ENCODE measurements at places on chromosomes 7 and 10.

- no peak for DNase-seq
Observed at GRCh38 chr10:69572159-69573055, 815 bp downstream of the NEUROG3 start.

GRCh38 chr7:47932466-47933037 lies 15.7 kb downstream of the PKD1L1 start:
- no peak for DNase-seq

GRCh38 chr7:23065974-23066373 lies 39.6 kb upstream of the KLHL7 start:
- no peak for DNase-seq

- DNase-seq = no peak
Observed at GRCh38 chr10:26335574-26336093, 102.5 kb upstream of the APBB1IP start.

DNA sequence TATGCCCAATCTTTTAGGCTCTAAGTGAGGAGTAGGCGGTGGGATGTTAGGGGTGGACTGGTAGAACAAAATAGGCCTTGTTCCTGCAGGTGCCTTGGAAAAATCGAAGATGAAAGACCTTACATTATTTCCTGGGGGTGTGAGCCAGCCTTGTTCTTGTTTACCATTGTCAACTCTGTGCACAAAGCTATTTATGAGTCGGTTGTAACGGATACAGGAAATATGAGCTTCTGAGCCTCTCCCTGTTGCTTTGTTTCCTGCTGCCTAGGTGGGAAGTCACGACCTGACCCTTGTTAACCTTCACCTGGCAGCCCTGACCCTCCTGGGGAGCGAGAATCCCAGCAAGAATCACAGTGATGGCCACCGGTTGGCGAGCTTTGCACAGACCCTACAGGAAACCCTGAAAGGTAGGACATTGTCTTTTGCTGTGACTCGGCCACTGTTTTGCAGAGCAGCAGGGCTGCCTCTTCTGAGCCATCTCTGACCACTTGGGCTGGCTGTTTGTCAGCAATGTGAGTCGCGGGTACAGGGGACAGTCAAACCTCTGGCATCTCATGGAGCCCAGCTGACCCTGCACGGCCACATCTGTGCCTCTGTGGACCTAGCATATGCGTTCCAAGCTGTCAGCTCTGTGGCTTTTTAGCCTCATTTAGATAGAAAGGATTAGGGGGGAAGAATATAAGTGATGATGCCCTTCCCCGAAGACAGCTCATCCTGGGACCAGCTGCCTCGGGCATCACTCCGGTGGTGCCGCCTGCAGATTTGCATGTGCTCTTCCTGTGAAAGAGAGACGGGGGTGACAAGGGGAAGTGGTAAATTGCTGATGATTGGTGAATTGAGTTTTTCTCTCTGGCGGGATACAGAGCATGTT lies 102.1 kb upstream of the ANLN start:
- no peak for DNase-seq

DNA sequence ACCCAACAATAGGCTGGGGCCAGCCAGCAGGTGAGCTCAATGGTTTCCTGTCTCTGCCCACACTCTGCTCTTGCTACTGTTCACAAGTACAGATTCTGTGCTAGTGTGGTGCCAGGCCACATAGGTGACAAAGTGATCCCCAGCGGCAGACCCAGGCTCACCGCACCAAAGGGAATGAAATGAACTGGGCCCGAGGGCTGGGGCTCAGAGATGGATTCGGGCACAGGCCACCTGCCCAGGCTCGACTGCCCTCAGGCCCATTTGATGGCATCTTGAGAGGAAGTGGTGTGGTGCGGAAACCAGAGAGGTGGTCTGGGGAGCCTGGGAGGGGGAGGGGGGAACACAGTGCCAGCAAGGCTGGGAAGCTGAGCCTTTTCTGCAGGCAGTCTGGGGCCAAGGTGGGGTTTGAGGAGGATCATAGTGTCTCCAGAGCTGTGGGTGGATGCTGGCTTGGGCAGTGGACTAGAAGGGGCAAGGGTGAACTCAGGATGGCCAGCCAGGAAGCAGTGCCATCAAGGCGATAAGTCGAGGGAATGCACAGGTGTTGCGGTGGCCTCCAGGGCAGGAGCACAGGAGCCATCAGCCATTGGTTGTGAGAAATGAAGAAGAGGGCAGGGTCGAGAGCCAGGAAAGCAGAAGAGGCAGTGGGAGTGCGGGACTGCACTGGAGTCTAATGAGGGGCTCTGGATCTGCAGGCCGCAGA lies 85.2 kb downstream of the ARHGAP22 start:
- no peak for DNase-seq

DNA sequence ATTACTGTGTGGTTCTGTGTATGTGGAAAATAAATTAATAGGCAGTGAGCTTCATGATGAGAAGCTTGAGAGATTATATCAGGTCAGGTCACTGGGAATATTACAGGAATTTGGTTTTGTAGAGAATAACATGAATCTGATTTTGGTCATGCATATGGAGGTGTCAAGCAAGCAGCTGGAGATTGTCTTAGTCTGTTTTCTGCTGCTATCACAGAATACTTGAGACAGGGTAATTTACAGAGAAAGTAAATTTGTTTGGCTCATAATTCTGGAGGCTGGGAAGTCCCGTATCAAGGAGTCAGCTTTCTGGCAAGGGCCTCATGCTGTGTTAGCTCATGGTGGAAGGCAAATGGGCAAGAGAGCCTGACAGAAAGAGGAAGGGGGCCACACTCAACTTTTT lies 120.7 kb upstream of the FAM3C start:
- DNase-seq = no peak

DNA sequence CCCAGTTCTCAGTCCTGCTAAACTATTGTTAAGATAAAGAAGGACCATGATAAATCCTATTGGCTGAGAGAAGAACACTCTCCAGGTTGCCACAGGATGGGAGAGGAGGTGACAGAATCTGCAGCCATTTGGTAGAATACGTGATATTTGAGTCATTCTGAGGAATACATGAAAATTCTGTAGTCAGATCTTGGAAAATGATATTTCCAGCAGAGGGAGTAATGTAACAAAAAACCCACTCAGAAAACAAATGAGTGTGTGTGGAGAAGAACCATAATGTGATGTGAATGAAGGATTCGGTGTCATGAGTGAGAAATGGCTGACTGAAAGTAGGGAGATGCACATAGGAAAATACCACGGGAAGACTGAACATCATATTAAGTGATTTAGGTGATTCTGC lies 128.5 kb upstream of the PFKP start:
- DNase-seq = no peak

GRCh38 chr7:91383053-91383904 lies 119.0 kb downstream of the FZD1 start:
- no peak for DNase-seq

- no peak for DNase-seq
Observed at GRCh38 chr10:119176166-119176565, 2.4 kb downstream of the PRDX3 start.

DNA sequence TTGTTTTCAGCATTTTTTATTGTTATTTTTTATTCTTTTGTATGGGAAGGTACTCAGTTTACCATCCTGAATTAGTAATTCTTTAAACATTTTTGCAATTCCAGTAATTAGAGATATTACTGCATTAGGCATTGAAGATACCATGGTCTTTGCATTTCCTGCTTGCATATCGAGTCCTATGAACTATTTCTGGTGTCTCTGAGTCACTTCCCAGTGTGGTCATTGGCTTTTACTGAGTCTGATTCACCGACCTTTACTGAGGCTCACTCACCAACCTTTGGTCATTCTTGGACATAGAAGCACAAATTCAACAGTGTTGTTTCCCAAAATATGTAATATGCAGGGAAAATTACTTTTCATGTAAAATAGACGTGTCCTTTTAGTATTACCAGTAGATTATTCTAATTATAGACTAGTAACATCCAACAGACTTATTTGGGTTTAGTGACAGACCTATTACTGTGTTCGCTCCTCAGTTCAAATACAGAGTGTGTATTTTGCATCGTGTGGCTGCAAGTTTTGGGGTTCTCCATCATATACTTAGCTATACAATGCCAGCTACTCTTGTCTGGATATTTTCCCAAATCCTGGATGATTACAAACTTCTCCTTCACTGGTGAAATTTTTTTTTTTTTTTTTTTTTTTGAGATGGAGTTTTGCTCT lies 180.7 kb upstream of the PRSS1 start:
- DNase-seq = no peak

GRCh38 chr10:122461367-122461728 lies at the start of gene HTRA1:
HTRA1 (plus strand) TSS chr10:122461553; CDS start chr10:122461653, 100 bp downstream.
- no peak for DNase-seq

GRCh38 chr7:141702047-141702567 lies at the start of gene DENND11:
DENND11 (minus strand) TSS chr7:141702166; CDS start chr7:141702153, 13 bp downstream.
- DNase-seq = peak; percentile 34

DNA sequence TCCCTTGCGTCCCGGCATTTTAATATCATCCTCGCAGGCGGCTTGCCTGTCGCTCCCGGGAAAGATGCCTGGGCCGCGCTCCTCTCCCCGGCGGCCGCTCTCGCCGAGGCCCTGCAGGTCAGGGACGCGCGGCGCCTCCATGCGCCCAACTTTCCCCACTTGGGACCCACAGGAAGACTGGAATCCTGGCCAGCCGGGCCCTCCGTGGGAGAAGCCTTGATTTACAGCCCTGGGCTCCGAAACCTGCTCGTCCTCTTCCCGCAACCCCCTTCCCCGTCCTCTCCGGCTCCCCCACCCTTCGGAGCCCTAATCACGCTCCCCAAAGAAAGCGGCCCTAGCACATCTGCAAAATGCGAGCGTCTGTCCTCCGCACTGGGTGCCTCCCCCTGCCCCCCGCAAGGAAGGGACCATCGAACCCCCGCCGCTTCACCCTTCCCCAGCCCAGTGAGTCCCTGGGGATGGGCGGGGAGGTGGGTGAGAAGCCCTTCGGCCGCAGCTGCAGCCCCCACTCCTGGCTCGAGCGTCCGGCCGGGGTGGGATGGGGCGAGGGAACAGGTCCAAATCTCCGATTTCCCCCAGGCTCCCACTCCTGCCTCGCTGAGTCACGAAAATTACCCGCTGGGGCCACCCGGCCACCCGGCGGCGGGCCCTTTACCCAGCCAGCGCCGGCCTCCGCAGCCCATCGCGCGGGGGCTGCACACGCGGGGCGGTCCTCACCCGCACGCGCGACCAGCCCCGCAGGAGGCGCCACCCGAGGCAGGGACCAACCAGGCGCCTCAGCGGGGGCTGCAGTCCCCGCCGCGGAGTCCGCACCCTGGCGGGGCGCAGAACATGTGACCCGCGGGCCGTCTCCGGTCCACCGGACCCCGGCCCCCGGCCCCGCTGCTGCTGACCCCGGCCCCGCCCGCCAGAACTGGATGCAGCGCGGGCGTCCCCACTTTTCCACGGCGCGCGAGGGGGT lies 695 bp downstream of the HSPA12A start:
- DNase-seq = no peak

GRCh38 chr7:103119791-103120291 lies 29.1 kb downstream of the NAPEPLD start:
- DNase-seq = no peak

DNA sequence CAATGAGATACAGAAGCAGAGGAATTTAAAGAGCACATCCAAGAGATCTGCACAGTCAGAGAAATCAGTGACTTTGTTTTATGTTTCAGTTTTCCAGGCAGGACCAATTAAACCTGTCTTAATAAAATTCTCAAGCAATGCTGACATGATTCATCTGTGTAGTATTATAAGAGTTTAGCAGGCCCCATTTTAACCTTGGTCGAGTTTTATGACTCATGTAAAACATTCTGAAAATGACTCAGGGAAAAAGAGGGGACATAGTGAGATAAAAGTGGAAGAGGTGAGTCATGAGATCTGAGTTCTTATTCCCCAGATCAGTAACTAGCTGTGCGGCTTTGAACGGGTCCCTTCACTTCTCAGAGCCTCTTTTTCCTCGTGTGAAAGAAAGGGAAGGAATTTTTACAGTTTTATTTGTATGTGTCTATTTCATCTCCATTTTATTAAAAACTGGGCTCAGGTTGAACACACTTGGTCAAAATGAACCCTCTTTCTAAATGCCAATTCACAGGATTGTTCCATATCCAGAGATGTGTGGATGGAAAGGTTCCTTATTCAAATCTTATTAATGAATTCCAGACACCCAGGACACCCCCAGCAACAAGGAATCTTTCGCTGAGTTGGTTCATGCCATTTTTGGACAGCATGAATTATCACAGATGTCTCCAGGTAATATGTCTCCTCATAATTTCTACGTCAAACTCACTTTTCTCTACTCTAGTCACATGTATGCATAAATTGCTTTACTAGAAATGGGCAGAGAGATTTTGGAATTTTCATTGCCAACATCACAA lies 143.2 kb downstream of the JAZF1 start:
- DNase-seq = no peak

DNA sequence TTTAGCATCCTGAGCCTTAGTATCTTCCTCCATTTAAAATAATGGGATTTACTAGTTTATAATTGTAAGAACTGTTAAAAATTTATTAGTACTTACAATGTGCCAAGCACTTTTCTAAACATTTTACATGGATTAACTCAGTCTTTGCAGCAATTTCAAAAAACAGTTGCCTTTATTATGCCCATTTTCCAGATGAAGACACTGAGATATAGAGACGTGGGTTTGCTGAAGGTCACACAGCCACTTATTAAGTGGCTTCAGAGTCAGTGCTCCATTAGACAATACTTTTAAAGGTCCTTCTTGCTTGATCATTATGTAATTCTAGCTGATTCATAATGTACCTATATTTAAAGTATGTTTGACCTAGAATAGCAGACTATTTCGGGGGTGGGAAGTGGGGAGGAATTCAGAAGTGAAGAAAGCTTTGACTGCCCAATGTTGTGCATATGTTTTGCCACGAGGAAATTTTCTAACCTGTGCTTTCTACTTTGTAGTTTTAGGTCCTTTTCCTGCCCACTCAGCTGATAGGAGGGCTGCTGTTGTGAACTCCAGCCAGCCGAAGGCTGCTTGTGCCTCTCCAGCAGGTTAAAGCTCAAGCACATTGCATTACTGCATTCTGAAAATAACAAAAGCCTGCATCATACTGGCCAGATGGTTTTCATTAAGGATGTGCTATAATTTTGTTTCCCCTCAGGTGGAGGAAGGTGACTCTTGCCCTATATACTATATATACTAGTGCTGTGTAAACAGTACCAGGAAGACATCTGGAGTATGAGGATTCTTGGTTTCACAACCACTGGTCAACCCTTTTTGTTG lies 4.3 kb downstream of the PLEKHA8 start:
- no peak for DNase-seq

DNA sequence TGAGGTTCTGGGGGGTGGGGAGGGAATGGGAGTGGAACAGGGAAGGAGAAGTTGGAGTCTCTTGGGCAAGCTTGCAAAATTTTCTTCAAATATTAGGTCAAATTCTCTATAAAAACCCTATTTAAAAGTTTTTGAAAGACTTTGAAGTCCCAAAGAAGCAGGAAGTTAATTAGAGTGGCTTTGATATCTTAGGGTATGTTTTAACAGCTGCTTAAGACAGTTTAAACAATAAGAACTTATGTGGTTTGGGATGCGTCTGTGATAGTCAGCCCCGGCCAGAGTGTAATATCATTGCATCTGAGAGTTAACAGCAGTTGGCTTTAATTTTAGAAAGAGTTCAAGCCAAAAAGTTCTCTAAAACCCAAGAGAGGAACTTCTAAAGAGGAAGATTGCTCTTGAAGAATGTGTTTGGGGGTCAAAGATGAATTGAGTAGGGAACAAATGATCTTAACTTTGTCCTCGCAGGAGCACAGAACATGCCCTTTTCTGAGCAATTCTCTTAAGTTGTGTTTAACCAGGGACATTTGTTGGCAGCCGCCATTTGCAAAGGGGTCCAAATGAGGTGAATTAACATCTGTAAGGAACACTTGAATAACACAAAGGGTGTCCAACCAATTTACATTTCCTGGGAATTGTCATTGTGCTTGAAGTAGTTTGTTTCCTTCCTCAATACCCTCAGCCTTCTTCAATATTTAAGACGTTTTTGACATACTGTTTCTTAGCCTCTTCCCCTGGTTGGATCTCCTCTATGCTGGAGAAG lies 182.4 kb downstream of the PTEN start:
- no peak for DNase-seq

All from activated T-helper 1 cell treated with Interleukin-2 at 50 U/mL for 16 hours (primary cell).